ENCODE measurements at places on chromosomes 11 and 22.

GRCh38 chr11:92739491-92739890 lies 230.0 kb upstream of the MTNR1B start:
- no peak for DNase-seq

DNA sequence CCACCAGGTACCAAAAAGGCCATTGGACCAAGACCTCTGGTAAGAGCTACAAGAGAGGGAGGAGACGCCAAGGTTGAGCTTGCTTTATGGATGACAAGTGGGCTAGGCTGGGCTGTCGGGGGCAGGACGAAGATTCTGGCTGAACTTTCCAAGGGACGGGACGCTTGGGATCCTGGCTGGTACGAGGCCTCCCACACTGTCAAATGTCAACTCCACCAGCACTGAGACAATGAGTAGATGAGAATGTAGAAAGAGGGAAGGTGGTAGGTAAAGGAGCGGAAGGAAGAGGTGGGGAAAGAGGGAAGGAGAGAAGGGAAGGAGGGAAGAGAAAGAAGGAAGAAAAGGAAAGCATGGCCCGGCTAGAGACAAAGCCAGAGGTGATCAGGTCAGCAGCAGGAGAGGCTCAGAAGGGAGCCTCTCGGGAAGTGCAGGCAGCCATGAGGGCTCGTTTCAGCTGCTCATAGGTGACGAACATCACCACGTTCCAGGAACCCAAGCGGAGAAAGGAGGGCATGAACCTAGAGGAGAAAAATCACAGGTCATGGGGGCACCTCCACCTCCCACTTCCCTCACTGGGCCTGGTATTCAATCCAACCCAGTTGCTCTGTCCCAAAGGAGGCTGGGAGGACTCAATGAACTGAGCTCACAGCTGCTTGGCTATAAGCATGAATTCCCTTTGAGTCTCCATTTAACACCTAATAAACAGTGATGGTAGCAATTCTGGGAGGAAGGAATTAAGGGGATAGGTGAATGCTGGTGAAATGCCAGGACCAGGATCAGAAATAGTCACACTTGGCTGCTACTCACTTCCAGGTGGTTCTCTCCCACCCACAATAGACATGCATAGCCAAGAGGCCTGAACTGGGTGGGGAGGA lies 7.8 kb downstream of the UCP2 start:
- no peak for DNase-seq

- DNase-seq, result peak; percentile 69
Measured at GRCh38 chr22:17258015-17258787, 39.0 kb upstream of the ADA2 start.

GRCh38 chr11:39641751-39642150 lies 1817.7 kb downstream of the LRRC4C start:
- DNase-seq, result no peak

GRCh38 chr11:113778111-113778910 lies 1.3 kb upstream of the CLDN25 start:
- peak; percentile 31 for DNase-seq

- DNase-seq, result peak; percentile 10
Measured at GRCh38 chr11:62980133-62980760, 4.5 kb downstream of the SLC22A6 start.
